Fibroblast of gingiva (primary cell): ENCODE measurements at places on chromosomes 6 and 20.

- no peak for DNase-seq
Measured at GRCh38 chr6:16918586-16918985, 157.3 kb upstream of the ATXN1 start.

DNA sequence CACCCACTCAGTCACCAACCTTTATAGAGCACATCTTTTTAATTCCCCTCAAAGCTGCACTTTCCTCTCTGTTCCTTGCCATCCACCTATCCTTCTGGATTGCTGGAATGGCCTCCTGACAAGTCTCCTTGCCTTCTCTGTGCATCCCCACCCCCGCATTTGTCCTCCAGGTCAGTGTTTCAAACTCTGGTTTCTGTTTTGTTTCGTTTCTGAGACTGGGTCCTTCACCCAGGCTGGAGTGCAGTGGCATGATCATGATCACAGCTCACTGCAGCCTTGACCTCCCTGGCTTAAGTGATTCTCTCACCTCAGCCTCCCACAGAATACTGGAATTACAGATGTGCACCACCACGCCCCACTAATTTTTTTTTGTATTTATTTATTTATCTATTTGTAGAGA, 96.2 kb downstream of the PLCB1 start:
- no peak for DNase-seq

GRCh38 chr6:90025523-90026061, 131.3 kb downstream of the GJA10 start:
- DNase-seq: peak; percentile 82

DNA sequence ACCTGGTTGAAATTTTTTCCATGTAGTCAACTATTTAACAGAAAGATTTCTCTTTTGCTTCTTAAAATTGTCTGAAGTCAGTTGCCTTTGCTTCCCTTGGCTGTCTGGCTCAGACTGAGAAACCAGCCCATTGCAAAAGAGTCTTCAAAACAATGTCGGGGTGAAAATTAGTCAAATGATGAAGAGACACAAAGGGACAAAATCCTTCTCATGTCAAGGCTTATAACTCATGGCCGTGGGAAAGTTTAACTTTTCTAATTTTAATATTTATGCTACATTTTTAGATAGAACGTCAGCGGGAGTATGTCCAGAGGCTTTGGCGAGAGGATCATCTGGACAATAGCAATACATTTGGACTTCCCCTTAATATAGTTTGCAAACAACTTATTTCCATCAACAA, 127.2 kb downstream of the CD164 start:
- DNase-seq: no peak

DNA sequence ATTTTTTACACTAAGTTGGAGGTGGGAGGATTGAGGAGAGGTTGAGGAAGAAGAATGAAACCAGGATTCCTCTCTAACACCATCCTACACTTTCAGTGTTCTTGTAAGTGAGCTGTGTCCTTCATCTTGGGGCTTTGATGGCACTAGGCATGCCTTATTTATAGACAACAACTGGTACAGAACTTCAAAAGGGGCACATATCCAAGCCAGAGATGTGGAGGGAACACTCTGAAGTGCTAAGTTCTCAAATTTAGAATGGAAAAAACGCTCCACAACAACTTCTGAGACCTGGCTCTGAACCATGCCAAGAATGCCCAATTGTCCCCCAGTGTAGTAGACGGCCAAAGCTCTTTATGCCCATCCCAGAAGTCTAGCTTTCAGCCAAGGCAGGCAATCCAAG, 16.2 kb upstream of the PKHD1 start:
- DNase-seq: no peak

DNA sequence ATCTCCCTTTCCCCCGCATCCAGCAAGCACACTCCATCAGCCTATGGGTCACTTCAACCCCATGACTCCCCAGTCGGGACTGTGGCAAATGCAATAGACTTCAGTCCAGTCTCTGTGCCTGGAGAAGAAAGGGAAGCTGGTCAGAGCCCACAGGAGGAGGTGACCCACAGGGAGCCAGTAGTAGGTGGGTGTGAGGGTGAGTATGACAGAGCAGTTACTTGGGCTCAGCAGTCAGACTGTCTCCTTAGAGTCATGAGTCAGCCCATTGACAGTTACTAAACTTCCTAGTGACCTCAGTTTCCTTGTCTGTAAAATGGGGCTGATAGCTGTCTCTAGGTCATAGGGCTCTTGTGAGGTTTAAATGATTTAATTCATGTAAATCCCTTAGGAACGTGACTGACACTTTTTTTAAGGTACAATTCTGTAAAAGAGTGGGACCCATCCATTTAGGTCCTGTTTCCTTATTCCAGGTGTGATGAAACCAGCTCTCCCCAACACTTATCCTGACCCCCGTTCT, 33.9 kb upstream of the HLA-C start:
- DNase-seq: no peak

DNA sequence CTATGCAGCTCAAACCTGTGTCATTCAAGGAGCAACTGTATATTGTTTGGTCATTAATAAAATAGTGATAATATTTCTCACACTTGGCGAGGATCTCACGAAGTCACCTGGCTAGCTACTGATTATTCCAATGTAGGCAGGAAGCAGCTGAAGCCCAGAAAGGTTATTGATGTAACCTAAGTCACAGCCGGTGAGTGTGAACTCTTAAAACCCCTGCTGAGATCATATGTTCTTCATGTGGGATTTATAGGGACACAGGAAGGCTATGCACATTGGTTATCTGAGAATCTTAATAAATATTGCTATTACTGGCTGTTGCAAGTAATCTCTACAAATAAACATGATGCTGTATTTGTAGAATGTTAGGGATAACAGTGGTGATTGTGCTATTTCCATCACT, 161.4 kb downstream of the TBC1D7 start:
- no peak for DNase-seq
